CD4-positive, alpha-beta T cell treated with Interleukin-4 for 1 hour (primary cell): ENCODE measurements at places on chromosomes 5 and 9.

- DNase-seq: no peak
Observed at GRCh38 chr9:99184110-99184474, 37.6 kb downstream of the ALG2 start.

GRCh38 chr9:112234779-112235178 is 59.7 kb upstream of the SUSD1 start:
- no peak for DNase-seq

- no peak for DNase-seq
Observed at GRCh38 chr5:79560771-79561524, 47.0 kb upstream of the HOMER1 start.

DNA sequence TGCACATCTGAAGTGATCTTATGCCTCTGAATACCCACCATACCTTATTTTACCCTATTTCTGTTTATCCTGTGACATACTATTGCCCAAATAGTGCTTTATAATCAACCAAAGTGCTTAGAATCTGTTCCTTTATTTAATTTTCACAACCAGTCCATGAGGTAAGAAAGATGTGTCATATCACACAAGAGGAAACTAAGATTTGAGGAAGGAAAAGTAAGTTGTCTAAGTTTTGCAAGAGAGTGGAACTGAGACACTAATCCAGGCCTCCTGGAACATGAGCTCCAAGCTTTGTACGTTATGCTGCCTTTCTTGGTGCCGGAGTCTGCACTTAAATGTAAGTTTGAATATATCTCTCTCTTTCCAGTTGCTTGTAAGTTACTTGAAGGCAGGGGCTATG is 17.2 kb downstream of the KDM3B start:
- no peak for DNase-seq

DNA sequence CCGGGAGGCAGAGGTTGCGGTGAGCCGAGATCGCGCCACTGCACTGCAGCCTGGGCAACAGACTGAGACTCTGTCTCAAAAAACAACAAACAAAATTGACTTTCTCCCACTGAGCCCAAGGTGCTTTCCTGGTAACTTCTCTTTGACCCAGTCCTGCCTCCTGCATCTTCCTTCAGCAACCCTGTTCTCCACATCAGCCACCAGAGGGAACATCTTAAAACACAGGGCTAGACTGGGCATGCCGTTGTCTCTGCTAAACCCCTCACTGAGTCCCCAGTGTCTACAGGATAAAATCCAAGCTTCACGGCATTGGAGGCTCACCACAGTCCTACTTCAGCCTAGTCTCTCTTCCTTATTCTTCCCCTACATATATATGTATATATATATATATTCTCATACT is 39.8 kb upstream of the KCNMB1 start:
- DNase-seq: no peak

DNA sequence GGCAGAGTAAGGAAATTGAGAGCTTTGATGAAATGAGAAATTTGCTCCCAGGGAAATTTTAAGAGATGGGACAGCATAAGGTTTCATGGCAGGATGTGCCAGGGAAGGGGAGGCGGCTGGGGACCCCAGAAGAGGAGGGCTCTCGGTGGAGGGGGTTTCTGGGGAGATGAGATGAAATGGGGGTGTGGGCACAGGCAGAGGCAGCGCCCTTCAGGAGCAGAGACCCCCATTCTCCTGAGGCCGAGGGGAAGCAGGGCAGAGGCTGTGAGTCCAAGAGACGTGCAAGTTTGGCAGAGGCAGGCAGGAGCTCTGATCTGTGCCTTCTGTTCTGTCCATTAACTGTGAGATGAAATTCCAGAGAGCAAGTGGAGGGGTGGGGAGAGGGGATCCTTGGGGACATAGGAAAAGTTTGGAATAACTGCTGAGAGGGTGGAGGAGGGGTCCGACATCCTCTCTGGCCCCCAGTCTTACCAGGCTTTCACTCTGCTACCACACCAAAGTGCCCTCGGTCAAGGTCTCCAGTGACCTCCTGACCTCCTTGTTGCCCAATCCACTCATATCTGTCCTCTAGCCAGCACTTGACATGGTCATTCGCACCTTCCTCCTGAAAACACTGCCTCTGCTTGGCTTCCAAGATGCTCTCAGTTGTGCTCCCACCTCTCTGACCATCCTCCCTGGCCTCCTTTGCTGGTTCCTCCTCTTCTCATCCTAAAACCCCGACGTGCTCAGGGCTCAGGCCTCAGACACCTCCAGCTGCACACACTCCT is 108.1 kb upstream of the MVB12B start:
- no peak for DNase-seq

- peak; percentile 65 for DNase-seq
Observed at GRCh38 chr5:119367502-119368237, 11.9 kb downstream of the TNFAIP8 start.

DNA sequence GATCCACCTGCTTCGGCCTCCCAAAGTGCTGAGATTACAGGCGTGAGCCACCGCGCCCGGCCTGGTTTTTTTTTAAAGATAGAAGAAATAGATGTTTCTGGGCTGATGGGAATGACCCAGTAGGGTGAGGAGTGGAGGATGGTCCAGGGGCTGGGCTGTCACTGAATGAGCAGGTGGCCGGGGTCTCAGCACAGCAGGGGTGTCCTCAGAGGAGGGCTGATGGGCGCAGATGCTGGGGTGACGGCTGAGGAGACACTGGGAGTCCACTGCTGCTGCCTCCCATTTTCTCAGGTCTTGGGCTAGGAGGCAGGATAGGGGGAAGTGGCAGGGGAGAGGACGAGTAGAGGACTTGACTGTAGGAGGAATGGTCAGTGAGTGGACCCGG is 2.3 kb upstream of the TOR4A start:
- no peak for DNase-seq

- DNase-seq: no peak
Observed at GRCh38 chr5:155562158-155562557, 548.6 kb downstream of the KIF4B start.

DNA sequence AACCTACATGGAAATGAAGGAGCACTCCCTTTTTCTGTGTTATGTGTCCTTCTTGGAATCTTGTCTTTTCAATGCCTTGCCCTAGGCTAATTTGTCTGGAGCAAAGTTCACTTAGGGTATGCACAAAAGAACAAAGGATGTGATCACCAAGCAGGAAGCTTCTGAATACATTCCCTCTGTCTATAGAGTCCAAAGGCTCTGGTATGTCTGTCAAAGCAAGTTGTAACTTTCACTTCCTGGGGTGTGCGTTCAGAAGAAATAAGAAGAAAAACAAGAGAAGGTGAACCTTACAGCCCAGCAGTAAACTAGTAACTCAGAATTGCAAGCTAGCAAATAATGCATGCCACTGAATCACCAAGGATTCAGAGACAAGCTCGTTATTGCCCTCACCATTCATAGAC is 31.7 kb upstream of the CDH6 start:
- no peak for DNase-seq

GRCh38 chr5:124905256-124906130 is 159.1 kb upstream of the ZNF608 start:
- no peak for DNase-seq

DNA sequence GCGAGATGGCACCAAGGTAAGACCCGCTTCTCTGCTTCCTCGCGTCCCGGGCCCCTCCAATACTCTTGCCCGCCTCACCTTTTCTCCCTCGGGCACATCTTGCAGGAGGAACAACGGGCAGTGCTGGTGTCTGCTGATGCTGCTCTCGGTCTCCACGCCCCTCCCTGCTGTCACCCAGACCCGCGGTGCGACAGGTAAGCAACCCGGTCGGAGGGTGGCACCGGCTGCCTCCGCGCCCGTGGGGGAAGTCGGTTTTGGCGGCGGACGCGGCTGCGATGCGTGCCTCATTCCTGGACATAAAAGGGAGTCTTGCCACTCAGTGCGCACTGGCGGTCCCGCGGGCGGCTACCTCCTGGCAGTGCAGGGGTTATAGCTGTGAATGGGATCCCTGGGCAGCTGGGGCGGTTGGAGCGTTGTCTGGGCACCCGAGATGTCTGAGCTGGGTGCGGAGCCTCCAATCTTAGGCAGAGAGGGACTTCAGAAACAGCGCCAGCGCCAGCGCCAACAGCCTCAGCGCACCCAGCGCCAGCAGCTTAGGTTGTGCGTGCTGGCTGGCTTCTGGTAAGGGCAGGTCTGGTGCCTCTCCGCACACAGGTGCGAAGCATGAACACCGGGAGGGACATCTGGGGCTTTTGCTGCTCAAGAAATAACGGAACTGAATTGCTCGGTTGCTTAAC is 488 bp downstream of the COL15A1 start:
- DNase-seq: no peak

DNA sequence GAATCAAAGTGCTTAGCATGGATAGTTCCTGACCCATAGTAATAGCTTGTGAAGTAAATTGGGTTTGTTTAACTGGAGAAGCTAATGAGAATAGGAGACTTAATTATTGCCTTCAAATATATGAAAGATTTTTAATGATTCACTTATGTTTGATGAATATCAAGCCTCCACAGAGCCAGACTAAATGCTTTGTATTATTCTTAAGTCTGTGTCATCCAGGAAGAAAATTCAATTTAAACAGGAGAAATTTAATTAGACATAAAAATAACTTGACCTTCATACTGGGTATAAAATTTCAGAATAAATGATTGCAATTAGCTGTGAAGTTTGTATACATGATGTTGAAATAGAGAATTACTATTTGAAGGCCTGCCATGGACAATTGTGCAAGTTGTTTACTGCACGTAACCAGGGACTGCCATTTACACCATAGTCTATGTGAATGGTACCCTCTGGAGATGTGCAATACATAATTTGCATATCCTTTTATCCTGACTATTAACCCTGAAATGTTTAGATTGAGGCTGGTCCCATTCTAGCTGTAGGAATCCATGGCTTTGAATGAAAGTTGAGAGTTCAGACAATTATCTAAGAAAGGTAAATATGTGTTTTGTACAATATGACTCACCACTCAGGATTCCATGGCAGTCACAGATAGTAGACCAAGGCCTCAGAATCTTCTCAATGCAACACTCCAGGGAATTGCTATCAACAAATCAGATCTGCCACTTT is 133.5 kb upstream of the IL12B start:
- DNase-seq: no peak

DNA sequence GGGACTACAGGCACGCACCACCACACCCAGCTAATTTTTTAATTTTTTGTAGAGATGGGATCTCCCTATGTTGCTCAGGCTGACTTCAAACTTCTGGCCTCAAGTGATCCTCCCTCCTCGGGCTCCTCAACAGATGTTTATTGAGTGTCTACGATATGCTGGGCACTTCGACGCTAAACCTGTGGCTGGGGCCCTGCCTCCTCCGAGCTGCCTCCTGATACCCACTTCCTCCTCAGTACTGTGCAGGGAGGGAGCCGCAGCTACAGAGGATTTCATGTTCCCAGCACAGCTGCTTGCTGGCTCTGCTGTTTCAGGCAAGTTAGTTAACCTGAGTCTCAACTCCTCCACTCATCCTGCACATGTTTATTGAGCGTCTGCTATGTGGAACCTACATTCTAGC is 9.6 kb downstream of the AIF1L start:
- no peak for DNase-seq

DNA sequence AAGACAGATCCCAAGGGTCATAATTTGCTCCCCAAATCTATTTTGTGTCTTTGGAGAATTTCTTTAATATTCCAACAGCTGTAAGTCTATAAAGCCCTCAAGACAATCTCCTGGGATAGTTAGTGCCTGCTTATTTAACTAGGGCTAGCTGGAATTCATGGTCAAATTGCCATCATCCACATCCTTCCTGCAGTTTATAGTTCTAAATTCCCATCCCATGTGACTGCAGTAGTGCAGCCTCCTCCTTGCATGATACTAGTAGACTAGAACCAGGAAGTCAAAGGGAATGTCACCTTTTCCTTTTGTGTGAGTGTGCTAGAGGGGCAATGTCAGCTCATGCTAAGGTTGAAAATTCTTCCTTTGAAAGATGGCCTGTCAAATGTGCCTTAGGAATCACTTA is 214.8 kb upstream of the PIK3R1 start:
- no peak for DNase-seq

GRCh38 chr9:137430723-137431415 is 7.7 kb downstream of the NOXA1 start:
- DNase-seq: no peak

DNA sequence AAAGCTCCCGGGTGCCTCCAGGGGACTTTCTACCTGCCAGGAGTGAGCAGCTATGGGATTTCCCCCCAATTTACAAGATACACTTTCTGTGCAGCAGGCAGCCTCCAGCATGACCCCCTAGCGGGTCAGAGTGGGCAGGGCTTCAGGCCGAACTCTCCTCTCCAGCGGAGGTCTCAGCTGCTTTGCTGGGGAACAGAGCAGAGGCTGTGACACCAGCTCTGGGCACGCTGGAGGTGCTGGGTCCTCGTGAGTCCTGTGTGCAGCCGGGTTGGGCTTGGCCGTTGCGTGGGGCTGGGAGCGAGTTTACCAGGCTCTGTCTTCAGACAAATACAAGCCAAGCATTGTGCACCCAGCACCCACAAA is 2.9 kb downstream of the NRARP start:
- no peak for DNase-seq

GRCh38 chr5:80251636-80252035 is 4.2 kb downstream of the SERINC5 start:
- no peak for DNase-seq

DNA sequence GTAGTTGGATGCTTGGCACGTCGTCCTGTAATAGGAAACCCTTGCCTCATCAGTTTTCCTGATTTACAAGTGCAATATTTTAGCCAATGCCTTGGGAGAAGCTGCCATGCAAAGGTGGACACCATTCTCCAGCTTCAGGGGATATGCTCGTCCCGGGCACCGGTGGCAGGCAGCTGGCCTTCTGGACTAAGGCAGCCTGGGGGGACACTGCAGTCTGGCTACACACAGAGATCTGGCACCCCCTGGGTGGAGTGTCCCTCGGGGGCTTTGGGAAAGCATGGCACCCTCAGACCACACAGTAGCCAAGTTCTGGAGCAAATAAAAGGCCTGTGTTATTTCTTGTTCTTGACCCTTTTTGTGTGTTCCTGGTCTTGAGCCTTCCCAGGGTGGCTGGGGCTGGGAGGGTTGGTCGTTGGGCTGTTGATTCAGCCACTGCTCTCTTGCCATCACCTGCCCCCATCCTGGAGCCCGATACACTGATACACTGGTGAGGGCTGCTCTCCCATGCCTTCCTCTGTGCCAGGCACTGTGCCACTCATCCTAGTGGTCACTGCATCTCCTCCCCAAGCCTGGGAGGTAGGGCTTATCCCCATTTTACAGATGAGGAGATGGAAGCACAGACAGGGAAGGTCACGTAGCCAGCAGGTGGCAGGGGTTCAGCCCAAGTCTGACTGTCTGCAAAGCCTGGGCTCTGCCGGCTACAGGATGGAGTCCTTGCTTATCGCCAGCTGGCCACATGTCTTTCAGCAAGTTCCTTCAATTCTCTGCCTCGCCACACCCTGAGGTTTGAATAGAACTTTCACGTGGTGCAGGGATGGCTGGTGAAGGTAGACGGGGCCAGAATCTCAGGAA is 134.1 kb downstream of the RGS3 start:
- no peak for DNase-seq

DNA sequence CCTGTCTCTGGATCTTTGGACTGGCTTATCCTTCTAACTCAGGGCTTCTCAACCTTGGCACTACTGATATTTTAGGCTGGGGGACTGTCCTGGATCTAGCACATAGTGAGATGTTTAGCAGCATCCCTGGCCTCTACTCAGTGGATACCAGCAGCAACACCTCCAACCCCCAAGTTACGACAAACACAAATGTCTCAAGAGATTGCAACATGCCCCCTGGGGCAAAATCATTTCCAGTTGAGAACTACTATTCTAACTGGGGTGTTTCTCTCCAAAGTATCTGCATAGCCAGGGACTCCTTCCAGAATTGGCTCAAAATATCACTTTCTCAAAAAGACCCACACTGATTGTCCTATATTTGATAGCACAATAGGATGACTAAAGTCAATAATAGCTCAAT is 7.2 kb upstream of the TLR4 start:
- DNase-seq: no peak
